Nucleus accumbens (tissue), 56 donors: ENCODE measurements at places on chromosomes 5 and 9.

GRCh38 chr9:119101048-119101447 is 268.2 kb downstream of the BRINP1 start:
- no peak for DNase-seq

DNA sequence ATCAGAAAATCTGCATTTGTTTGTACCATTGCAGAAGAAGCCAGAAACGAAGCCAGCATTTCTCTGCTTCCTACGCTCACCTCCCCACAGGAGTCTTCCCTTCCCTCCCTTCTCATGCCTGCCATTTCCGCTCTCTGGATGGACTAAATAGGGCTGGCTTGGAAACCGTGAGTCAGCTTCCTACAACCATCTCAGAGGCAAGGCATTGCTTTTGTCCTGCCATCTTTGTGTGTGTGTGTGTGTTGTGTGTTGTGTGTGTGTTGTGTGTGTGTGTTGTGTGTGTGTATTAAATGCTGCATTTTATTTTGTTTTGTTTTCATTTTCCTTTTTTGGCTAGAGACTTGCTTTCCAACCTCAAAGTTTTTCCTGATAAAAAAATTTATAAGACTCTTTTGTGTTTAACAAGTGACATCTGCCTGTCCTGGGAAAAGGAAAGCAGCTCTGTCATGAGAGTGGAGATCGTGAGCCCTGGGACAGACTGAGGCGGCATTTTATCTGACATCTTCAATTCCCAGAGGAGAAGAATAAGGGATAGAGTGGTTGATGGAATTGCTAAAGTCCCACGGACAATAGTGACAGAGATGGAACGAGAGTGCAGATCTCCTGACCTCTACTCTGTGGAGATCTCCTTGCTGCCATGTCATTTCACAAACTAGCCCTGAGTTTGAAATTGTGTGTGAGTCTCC is 7.5 kb upstream of the EGFLAM start:
- no peak for DNase-seq

DNA sequence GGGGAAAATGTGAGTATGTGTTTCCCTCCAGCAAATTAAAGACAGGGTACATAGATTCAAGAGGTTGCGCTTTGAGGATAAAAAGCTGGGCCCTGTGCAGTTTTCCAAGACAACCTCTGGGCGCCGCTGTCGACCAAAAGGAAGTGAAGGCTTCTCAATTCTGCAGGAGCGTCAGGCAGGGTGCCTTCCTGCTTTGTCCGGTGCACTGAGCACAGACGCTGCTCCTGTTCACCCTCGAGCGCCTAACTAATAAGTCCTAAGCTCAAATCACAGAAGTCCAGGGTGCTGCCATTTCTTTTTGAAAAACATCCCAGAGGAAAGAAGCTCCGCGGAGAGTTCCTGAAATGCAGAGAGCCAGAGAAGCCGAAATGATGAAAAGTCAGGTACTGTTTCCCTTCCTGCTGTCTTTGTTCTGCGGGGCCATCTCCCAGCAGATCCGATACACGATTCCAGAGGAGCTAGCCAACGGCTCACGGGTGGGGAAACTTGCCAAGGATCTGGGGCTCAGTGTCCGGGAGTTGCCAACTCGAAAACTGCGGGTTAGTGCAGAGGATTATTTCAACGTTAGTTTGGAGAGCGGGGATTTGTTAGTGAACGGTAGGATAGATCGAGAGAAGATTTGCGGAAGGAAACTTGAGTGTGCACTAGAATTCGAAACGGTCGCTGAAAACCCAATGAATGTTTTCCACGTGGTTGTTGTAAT is at the start of gene PCDHGB1:
Gene PCDHGB1, plus strand, starts transcription at position 183 of the 703 bp plus-strand sequence. Its CDS starts 162 bp downstream, at position 345.
- no peak for DNase-seq

DNA sequence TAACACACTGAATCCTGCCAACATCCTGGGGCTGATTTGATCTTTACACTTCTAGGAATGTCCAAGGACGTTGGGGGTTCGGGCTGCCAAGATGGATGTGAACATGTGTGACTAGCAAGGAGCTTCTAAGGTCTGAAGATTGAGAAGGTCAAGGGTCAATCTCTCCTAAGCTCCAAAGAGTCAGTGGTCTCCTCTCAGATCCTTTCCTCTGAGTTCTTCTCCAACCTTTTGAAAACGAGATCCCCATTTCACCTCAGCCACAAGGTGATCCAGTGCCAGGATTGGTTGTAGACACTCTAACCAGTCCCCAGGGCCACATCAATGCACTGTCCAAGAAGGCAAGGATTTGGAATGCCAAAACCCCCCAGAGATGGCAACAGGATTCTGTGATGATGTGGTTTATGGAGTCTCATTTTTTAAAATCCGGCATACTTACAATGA is 266.8 kb downstream of the NDUFS4 start:
- no peak for DNase-seq

DNA sequence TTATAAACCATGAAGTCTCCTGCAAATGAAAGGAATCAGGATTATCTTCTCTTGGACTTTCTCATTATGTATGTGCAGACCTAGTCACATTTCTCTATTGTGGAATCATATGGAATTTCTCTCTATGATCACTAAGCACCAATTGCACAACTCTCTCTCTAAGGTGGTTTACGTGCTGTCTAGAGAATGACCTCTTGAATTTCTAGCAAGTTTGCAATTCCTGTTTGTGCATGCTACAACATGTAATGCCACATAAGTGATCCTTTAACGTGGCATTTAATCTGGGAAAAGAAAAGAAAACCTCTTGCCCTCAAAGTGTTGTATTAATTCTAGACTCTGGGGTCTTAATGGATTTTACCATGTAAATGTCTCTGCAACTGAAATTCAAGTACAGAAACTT is 5.0 kb upstream of the PPP2R2B start:
- no peak for DNase-seq
